ENCODE measurements at places on chromosomes 1 and 21. TPM values are rescaled to one million over a fixed set of nuclear protein-coding genes. Genes with fewer than 3 reads are reported as not detected.

- no peak for DNase-seq
These were observed 16.9 kb downstream of the DYRK3 start for GRCh38 chr1:206651958-206652890.

- no peak for DNase-seq
These were observed 34.6 kb upstream of the CD55 start for GRCh38 chr1:207286786-207287468.

DNA sequence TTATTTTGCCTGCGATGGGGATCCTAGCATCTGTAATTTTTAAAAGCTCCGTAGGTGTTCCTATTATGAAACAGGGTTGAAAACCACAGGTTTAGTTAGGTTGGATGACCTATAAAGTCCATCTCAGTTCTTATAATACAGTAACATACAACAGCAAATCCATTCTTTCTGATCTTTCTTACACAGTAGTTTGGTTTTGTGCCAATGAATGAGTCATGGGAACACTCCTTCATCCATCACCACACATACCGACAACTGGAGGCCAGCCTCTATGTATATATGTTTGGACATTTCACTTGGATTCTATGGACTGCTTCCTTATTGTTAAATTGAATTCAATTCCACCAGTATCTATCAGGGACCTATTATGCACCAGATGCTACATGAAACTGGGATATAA lies 118.4 kb upstream of the L1TD1 start:
- DNase-seq, result no peak

- DNase-seq, result no peak
These were observed 9.2 kb downstream of the INSL5 start for GRCh38 chr1:66791621-66792610.

- DNase-seq, result peak; percentile 31
These were observed 90.9 kb downstream of the SLC30A10 start for GRCh38 chr1:219837274-219837993.

GRCh38 chr1:72284348-72285073 lies 2.2 kb upstream of the NEGR1 start:
- DNase-seq, result peak; percentile 68

DNA sequence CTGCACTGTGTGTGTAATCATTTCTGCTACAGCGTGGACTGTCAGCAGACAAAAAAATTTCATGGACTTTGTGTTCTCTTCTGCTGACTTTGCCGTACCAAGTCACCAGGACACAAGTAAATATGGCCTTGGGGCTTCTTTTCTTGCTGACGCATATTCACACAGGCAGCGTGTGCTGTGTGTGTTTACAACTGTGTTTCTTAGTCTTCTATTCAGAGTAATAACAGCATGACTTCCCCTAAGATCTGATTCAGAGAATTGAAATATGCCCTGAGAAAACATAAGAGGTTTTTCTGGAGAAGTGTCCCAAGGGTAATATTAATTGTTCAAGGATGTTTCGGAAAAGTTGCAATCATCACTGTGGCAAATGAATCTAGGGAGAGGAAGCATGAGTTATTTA lies 47.1 kb upstream of the DYNLT5 start:
- no peak for DNase-seq

GRCh38 chr1:23371987-23372880 lies 2.6 kb upstream of the ZNF436 start:
- no peak for DNase-seq

- DNase-seq, result no peak
These were observed 15.4 kb downstream of the KIF17 start for GRCh38 chr1:20702416-20702815.

- no peak for DNase-seq
These were observed 80.8 kb downstream of the DYRK1A start for GRCh38 chr21:37447288-37447936.

DNA sequence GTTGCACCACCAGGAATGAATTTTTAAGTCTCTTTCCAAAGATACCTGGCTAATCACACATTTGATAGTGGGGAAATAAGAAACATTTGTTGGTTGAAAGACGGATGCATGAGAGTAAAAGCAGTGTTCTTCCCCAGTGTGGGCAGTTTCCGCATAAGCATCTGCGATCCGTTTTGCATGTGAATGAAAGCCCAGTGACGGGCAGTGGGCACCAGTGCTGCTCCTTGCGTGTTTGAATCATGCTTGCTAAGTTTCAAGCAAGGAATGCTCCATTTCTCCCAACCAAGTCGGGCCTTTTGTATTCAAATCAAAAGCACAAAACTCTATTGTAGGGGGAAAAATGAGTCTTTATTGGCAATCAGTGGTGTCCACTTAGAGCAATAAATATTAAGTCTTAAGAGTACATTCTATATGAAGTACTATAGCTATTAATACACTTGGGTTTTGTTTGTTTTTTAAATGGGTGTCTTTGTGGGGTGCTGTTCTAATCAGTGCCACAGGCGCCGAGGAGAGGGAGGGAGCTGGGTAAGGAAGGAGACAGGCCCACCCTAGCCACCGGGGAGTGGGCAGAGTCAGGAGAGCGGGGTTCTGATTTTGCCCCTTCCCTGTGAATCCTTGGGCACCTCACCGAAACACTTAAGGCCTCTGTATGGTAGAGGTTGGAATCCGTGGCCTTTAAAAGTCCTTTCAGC lies 750 bp upstream of the PTGFRN start:
- DNase-seq, result no peak

DNA sequence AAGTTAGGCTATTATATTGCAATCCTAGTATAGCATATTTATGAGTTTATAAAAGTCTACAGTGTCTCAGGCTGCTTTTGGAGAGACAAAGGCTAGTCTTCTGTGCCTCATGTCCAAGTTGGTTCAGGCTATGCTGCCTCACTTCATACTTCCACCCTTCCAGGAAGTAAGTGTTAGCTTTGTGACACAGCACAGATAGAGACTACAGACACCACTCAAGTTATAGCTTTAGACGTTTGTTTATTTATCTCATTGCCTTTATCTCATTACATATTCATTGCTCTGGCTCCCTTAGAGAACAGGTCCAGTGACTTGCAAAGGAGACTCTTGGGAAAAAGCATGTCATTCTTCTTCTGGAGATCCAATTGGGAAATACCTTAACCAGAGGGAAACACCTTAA lies 22.6 kb upstream of the GBP4 start:
- no peak for DNase-seq

- DNase-seq, result no peak
These were observed 28.5 kb downstream of the RNF115 start for GRCh38 chr1:145795257-145795881.

DNA sequence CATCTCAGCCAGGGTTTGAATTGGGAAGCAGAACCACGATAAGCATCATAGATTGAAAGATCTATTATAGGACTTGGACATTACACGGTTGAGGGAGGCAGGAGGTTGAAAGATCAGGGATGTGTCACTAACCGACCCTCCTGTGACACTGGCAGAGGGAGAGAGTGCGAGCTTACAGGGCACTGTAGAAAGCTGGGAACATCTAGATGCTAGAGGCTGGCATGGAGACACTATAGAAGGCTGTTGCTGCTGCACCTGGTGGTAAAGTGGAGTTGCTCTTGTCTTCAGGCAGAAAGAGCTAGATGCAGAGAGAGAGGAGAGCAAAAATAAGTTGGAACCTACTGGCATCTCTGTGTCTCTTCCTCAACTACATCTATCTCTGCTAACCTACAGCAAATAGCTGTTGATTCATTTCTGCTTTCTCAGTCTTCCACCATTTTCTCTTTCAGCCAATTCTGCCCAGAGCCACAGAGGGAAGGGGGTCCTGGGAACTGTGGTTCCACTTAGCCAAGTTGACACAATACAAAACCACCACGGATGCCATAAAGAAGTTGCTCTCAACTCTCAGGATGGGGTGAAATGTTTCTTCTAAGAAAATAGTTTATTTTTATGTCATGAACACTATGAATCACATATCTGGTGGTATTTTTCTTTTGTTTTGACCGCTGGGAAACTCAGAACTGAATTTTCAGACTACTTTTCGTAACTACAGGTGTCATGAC lies 155.9 kb downstream of the ZNF281 start:
- DNase-seq, result no peak

DNA sequence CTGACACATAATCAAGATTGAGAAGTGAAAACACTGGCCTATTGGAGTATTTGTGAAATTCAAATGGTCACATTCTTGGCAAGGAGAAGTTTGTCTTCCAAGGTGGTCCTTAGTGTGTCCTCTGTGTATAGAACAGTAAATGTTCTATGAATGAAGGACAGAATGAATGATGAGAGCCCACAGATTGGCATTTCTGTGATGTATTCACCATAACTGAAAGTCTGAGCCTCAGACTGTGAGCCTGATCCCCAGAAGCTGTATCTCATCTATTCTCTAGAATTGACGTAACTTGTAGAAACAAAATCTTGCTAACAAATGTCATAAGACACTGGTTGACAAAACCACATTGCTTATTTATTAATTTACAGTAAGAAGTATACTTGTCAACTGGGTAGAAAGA lies 111.5 kb upstream of the ETV3 start:
- no peak for DNase-seq

GRCh38 chr1:7335224-7335879 lies 435.7 kb upstream of the VAMP3 start:
- DNase-seq, result no peak

DNA sequence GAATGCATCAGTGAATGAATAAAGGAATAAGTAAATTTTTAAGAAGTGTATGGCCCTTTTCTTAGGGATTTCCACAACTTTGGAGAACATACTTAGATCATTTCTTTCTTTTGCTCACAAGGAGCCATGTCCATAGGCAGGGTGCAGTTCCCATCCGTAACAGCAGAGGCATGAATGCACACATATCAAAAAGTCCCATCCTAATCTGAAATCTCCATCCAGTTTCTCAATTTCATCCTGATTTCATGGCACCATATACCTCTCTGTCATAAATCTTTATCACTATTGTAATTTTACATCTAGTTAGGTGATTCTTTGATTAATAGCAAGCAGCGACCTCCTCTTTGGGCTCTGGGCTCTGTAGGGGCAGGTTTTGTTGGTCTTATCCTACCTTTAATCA lies 359.2 kb downstream of the RRAGC start:
- DNase-seq, result no peak

DNA sequence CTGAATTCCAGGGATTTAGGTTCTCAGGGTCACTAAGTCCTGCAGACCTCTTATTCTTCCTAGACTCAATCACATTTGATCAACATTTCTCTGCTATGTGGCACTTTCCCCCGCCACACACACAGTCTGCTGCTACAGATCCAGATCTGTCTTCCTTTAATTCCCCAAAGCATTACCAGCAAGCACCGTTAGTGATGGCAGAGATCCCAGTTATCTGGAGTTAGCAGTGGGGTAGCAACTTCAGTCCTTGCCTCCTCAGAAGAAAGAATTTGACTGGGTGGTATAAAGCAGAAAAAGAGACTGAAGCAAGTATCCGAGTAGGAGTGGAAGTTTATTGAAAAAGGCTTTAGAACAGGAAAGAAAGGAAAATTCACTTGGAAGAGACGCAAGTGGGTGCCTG lies 100.4 kb upstream of the ETV3 start:
- DNase-seq, result no peak

- no peak for DNase-seq
These were observed 101.6 kb downstream of the ZMYM4 start for GRCh38 chr1:35369922-35370671.

DNA sequence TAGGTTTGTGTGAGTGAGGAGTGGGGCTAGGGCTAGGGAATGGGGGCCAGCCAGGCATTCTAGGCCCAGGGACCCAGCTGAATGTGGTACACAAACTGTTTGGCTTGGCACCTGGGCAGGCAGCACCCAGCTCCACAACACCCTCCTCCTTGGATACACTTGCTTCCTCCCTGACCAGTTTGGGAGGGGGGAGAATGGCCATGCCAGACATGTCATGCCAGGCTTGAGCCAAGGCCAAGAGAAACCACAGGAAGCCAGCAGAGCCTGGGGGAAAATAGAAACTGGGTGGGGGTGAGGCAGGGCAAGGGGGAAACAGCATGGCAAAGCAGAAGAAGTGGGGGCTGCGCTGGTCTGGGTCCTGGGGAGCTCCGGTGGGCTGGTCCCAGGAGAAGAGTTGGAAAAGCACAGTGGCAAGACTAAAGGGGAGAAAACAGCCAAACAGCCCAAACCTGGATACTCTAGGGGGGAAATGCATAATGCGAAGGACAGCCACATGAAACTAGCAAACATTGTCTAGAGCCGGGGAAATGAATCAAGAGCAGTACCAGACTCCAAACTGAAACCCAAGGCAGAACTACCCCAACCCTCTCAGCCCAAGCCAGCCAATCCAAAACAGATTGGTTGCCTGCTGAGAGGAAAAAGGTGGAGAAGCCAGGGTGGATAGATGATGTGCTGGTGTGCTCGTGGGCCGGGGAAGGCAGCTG lies 47.9 kb downstream of the LGR6 start:
- peak; percentile 20 for DNase-seq

DNA sequence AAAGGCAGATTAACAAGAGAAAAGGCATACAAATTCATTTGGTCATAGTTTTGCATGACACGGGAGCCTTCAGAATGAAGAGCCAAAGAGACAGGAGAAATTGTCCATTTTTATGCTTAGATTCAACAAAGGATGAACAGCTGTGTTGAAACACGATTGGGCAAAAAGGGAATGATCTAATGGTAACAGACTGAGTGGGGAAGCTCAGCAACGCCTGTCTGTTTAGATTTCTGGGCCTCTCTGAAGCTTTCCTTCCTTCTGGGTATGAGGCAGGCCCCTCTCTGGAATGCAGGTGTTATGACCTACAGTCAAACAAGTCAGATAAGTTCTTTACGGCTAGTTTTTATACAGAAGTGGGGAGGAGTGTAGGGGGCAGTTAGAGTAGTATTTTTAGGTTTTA lies 154.6 kb downstream of the RGS7 start:
- DNase-seq, result no peak

DNA sequence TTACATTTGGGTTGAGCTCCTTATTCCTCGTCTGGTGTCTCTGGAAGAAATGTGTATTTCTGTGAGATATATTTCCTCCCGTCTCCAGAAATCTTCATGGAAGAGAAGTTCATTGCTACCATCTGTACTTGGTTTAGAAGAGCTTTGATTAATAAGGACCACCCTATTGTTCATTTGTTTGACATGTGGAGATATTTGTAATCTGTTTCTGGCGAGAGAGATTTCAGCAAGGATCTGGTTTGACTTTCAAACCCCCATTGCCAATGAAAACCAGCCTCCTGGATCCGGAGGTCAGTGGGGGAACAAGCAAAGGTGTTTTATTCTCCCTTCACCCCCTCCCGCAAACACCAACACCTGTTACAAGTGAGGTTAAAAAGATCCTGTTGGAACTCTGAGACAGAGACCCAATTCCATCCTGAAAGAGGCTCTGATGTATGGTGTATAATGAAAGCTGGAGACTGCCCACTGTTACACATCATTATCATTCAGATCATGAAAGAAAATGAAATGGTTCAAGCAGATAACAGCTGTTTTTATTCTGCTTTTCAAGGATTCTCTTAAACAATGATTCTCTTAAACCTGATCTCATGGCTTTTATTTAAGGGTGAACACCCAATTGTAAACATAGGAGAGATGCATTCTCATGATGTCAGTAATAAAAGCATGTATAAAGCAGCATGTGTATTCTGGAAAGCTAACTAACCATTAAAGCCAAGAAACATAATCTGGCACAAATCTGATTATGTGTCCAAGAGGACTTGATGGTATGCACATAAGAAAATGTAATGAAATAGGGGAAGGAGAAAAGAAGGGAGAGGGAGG lies 393.5 kb upstream of the ADGRL2 start:
- DNase-seq, result no peak

- no peak for DNase-seq
These were observed 84.5 kb upstream of the GCLM start for GRCh38 chr1:93993731-93994130.

MYOG gene
- not detected for total RNA-seq

LDLRAD1 gene
- not detected for total RNA-seq

SLC25A34 gene
- total RNA-seq, result 1.3 TPM

CDC42 gene
- total RNA-seq, result 160 TPM

TIE1 gene
- 47.7 TPM for total RNA-seq

EXTL1 gene
- under 0.01 TPM for total RNA-seq

NID1 gene
- total RNA-seq, result 0.27 TPM

CYP4Z1 gene
- total RNA-seq, result not detected

DCAF6 gene
- total RNA-seq, result 28.3 TPM

All from hematopoietic multipotent progenitor cell (in vitro differentiated cells).